Stimulated activated CD4-positive, alpha-beta T cell treated with anti-CD3 and anti-CD28 coated beads, Interleukin-15, amount 100 ng/mL, for 1 hour (primary cell): ENCODE measurements at places on chromosomes 2 and 18.

DNA sequence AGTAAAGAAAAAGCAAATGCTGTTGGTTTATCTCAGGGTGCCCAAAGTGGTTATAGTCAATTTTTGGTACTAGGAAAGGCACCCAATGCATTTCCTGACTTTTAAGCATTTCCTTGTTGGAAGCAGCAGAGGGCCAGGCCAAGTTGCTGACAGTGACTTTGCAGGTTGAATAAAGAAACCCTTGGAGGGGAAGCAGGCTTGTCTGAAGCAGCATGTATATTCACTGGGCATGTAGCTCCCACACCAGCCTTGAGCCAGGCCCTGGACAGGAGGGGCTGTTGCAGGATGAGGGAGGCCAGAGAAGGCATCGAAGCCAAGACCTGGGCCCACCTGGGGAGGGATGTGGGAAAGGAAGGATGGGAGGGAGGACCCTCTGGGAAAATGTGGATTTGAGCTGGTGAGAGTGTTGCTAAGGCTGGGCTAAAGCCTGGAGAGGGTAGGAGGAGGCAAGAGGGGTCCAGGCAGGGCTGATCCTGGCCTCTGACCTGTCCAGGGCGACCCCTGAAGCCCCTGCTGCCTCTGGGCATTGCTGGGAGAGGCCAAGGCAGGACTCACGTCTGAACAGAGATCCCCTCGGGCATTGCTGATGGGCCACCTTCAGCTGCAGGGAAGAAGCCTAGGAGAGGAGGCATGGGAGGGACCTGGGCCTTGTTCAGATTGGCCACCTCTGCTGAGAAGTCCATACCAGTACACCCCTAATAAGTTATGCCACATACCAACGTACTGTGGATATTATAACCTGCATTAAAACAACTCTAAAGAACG lies 79.6 kb downstream of the STPG4 start:
- no peak for DNase-seq

- DNase-seq, result no peak
These were observed 3.2 kb downstream of the ANKRD44 start for GRCh38 chr2:197307236-197307932.

DNA sequence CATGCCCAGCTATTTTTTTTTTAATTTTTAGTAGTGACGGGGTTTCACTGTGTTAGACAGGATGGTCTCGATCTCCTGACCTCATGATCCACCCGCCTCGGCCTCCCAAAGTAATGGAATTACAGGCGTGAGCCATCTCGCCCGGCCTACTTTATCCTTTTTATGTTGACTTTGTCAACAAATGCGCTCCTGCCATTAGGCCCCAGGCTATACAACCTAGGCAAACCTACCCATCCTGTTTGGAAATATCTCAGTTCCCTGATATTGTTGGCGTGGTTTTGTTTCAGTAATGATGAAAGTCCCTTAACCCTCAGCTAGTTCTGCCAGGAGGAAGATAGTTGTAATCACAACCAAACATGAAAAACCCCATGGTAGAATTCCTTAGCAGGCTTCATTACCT lies 249.4 kb upstream of the SOX11 start:
- no peak for DNase-seq

GRCh38 chr18:8830067-8831060 lies 125.0 kb downstream of the MTCL1 start:
- no peak for DNase-seq

DNA sequence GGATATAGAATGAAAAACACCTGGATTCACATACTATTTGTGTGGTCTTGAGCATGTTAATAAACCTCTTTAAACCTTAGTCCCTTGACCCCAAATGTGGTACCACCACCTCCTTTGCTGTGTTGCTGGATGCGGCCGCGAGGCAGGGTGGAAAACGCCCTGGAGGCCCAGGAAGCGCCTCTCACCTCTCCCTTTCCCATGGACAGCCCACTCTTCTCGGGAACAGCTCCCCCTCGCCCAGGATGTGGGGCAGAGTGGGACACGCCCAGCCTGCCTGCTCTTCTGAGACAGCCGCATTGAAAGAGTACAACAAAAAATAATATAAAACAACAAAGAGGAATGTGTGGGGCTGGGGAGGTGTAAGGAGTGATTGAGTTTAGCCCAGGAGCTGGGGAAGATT lies 549.0 kb upstream of the ID2 start:
- DNase-seq, result no peak

GRCh38 chr2:205865905-205866441 lies 183.7 kb downstream of the NRP2 start:
- DNase-seq, result no peak

DNA sequence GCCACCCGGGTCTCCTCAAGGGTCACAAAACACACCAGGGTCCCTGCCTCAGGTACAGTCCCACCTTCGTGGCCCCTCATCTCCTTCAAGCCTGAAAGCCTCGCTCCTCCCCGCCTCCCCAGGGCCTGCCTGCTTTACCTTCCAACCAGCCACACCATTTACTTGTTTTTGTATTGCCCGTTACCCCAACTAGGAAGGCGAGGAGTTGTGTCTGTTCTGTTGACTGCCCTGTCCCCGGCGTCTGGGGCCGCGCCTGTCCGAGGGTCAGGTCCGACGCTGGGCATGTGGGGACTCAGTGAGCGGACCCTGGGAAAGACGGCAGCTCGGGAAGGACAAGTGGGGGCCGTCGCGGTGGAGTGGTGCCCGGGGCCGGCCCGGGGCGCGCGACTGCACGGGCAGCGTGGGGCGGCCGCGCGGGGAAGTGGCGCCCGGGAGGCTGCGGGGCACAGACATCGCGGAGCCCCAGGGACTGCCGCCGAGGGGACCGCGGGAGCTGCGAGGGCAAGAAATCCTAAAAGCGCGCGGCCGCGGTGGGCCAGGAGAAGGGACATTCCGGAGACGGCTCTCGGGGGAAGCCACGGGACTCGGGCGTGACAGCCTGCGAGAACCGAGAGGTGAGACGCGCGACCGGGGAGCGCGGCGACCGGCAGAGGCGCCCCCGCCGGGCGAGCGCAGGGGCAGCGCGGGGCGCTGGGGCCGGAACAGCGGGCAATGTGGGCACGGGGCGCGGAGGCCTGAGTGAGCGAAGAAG lies 797 bp upstream of the GRHL1 start:
- DNase-seq, result peak; percentile 27

GRCh38 chr2:217880287-217880889 lies 122.4 kb downstream of the TNS1 start:
- no peak for DNase-seq

GRCh38 chr2:25473131-25473530 lies 131.4 kb upstream of the DNMT3A start:
- DNase-seq, result no peak

DNA sequence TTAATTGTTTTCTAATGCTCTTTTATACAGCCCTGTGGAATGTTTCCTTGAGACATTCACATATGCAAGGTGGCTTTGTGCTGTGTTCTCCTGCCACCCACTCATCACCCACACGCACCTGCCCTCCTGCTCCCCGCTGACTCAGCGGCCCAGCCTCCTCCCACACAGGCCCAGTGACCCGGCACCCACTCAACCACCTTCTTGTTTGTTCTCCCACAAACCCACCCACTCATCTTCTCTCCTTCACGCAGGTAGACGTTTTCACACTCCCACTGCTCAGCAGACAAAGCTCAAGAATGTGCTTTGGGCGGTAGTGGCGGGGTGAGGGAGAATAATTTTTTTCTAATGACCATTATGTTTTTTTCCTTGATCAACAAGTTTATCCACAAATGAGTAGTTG lies 28.6 kb upstream of the NEMP2 start:
- DNase-seq, result peak; percentile 27

- no peak for DNase-seq
These were observed 63.2 kb upstream of the KLHL29 start for GRCh38 chr2:23321751-23322150.

- no peak for DNase-seq
These were observed 395.8 kb downstream of the PID1 start for GRCh38 chr2:228875152-228875900.

DNA sequence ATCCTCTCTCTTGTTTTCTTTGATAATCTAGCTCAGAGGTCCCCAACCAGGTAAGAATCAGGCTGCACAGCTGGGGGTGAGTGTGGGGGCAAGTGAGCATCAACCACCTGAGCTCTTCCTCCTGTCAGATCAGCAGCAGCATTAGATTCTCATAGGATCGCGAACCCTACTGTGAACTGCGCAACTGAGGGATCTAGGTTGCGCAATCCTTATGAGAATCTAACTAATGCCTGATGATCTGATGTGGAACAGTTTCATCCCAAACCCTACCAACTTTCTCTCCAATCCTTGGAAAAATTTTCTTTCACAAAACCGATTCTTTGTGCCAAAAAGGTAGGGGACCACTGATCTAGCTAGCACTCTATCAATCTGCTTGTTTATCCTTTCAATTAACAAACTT lies 678.3 kb downstream of the CBLN2 start:
- no peak for DNase-seq

DNA sequence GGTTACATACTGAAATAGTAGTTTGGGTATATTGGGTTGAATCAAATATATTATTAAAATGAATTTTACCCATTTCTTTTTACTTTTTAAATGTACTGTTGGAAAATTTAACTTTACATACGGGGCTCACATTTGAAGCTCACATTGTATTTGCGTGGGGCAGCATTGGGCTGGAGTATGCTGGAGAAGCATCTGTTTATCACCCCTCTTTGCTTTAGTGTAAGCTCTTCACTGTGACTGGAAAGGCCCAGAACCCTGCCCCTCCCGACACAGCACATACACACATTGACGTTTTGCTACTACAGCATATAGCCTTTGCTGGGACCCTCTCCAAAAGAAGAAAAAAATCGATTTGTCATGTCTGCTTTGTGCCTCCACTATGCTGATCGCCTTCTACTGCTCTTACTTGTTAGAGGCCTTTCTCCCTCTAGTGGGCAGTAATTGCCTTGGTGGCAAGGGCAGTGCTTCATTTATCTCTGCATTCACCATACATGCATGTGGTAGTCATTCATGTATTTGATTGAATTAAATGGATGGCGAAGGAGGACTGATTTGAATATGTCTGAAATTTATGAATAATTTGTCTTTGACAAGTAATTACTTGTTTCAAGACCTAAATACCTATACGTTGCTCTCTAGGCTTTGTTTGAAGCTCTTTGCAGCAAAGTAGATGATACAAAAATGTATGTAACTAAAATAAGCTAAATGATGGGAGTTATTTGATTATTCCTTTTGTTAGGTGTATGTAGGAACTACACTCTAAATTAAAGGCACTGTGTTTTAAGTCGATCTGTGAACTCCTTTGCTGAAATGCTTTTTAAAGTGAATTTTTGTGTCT lies 37.4 kb downstream of the VAPA start:
- DNase-seq, result no peak

DNA sequence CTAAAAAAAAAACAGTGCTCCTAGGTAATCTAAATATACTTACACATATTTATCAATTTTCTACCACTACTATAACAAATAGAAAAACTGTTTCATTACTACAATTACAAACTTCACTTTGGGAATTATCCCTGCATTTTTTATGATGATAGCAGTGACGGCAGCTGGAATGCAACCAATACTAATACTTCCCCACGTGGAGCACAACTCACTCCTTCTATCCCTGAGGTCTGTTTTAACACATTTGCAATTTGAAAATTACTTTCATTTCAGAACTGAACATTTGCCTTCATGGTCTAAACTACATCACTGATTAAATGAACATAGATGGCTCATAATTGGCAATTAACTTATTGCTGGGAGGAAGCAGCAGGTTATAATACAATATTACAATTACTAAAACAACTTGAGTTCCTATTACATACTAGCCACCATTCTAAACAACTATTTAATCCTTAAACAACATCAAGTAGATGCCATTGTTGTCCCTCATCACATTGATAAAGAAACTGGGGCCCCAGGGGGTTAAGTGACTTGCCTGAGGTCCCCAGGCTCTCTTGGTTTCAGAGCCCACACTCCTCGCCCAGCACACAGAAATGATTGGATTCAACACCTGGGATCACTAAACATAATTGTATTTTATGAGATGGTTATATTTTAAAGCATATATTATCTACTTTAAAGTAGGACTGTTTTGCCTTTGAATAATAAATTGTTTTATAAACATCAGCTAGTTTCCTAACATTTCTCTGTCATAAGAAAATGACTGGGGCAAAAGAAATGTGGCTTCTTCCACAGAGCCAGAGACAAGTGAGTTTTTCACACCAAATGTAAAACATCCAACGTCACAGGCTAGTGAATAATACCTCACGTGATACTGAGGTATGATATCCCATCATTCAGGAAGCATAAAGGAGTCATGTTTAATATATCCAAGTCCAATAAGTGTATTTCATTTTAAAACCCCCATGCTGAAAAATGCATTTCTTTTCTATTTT lies 6.2 kb downstream of the COLEC12 start:
- DNase-seq, result no peak

- no peak for DNase-seq
These were observed 45.6 kb downstream of the REL start for GRCh38 chr2:60926741-60927552.

- DNase-seq, result no peak
These were observed 102.9 kb downstream of the TSN start for GRCh38 chr2:121858369-121858768.

GRCh38 chr2:105449076-105449475 lies 50.2 kb upstream of the FHL2 start:
- DNase-seq, result no peak

GRCh38 chr2:117127680-117128079 lies 686.8 kb upstream of the DDX18 start:
- no peak for DNase-seq

GRCh38 chr2:71617266-71617665 lies 163.9 kb downstream of the DYSF start:
- DNase-seq, result no peak

DNA sequence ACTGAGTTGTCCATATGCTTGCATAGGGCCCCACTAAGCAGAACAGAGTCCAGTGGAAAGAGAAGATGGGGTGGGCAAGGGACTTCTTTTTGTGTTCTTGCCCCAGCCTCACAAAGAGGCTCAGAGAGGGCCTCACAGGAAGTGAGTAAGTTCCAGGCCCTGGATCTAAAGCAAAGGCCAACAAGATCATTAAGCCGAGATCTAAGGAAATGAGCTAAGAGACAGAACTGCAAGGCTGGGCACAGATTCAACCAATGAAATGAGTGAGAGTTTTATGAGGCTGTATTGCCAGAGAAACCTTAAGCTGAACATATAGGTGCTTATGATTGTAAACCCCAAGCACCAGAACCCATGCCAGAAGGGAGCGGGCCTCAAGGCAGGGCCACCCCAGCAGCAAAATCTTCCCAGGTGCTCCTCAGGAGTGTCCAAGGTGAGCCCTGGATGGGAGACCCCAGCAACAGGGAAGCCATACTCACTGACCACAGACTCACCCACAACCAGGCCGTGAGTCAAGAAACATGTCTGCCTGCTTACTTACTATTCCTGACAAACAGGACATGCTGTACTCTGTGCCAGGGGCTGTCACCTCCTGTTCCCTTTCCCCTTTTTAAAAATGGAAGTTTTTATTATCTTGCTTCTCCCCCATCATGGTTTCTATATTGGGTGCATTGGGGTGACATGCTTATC lies 40.2 kb downstream of the SLC14A1 start:
- no peak for DNase-seq

DNA sequence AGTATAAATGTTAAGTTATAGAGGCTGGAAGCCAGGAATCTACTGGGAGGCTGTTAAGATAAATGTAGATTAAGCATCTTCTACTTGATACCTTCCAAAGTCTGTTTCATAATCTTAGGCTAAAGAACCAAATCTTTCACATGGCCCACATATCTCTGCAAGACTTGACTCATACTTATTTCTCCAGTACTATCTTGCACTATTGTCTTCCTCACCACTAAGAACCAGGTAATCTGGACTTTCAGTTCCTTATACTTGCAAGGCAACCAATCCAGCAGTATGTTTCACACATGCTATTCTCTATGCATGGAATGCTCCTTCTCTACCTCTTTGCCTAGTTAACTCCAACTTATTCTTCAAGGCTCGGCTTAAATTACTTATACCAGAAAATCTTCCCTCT lies 62.2 kb downstream of the RBMS1 start:
- DNase-seq, result no peak
